LNCaP clone FGC (cell line): ENCODE measurements at places on chromosomes 13 and 19.

DNA sequence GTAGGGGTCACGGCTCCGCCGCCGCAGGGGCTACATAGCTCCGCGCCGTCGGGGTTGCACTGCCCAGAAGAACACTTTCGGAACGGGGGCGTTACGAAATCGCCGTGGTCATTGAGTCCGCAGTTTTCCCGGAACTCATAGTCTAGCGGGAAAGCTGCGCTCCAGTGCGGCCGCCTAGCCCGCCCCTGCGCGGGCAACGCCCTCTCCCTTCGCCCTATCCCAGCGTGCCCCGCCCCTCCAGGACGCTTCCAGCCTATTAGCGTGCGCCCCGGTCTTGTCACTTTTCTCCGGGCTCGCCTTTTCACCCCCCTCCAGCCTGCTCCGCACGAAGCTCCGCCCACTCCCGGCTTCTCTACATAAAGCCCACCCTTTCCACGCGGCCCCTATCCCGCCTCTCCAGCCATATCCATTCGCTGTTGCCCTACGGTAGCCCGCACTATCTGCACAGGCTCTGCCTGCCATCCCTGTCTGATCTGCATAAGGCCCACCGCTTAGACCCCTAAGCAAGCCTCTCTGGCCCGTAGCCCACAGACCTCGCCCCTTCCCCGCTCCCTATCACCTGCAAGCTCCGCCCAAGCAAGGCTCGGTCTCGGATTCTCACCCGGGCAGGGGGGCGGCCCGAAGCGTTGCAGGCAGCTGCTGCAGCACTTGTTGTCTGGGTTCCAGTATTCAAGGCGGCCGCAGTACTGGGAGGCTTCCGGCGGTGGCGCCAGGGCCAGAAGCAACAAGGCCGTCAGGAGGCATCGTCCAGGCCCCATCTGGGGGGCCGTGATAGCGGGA is 1.6 kb downstream of the IGFLR1 start:
- DNase-seq, result peak; percentile 84

DNA sequence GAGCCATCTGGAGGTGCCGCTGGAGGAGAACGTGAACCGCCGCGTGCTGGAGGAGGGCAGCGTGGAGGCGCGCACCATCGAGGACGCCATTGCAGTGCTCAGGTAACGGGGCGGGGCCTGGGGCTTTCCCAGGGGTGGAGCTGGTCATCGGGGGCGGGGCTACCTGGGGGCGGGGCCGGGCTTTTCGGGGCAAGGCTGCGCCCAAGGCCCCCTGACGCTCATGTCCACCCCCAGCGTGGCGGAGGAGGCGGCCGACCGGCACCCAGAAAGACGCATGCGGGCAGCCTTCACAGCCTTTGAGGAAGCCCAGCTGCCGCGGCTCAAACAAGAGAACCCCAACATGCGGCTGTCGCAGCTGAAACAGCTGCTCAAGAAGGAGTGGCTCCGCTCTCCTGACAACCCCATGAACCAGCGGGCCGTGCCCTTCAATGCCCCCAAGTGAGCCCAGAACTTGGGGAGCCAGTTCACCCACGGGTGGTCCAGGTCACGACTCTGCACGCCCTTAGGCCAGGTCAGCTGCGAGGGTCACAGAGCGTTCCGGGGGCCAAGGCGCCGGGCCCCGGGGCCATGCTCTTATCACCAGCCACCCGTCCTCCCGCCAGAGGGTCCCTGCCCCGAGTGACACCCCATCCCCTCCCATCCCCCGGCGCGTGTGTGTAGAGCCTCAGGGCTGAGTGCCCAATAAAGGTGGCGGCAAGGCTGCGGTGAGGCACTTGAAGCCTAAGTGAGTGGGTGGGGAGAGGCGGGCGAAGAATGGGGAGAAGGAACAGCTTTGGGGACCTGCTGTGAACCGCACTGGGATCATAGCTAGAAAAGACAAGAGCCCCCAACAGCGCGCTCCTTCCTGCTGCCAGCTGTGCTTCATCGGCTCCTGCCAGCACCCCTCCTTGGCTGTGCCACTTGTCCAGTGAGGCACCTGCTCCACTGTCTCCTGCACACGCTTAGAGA is 10.7 kb downstream of the CCDC124 start:
- no peak for DNase-seq

GRCh38 chr19:4715529-4716221 is 8.0 kb downstream of the DPP9 start:
- DNase-seq, result peak; percentile 33

- DNase-seq, result no peak
Observed at GRCh38 chr13:94968040-94968756, 255.9 kb upstream of the SOX21 start.

GRCh38 chr13:35906636-35907035 is 224.5 kb downstream of the DCLK1 start:
- DNase-seq, result no peak

DNA sequence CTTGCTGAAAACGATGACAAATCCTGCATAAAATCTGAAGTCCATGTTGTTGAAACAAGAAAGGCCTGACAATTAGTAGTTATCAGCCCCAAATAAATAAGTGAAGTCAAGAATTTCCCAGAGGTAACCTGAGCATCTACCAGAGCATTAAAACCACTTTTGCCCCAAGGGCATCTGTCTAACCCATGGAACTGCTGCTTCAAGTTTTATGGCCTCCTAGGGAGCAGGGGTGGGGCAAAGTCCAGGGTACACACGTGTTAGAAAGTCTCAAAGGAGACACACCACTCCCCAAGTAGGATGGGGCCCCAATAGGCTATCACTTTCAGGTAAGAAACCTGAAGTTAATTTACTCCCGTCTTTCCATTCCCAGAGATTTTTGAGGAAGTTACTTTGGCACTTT is 81.1 kb downstream of the CACNA1A start:
- DNase-seq, result no peak

DNA sequence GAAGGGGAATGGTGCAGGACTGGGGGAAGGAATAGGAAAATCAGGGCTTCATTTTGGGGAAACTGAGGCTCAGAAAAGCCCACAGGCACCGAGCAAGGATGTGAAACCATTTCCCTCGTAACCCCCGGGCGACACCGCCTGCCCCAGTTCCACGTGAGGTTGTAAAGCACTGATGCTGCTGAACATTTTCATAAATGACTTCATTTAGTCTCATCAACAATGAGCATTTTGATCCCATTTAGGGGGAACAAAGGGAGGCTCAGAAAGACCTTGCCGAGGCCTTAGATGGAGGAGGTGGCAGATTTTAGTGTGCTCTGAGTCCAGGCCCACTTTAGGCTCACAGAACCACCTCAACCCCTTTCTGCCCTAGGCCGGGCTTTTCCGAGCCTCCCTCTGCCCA is 20.5 kb upstream of the FBXO27 start:
- no peak for DNase-seq
